CD4-positive, alpha-beta T cell treated with Interleukin-2 at 100 ng/mL for 4 hours (primary cell): ENCODE measurements at places on chromosomes 1 and 21.

- no peak for DNase-seq
Measured at GRCh38 chr1:89929467-89930063, 65.3 kb upstream of the ZNF326 start.

- DNase-seq, result no peak
Measured at GRCh38 chr1:152003846-152004442, 10.3 kb upstream of the S100A10 start.

DNA sequence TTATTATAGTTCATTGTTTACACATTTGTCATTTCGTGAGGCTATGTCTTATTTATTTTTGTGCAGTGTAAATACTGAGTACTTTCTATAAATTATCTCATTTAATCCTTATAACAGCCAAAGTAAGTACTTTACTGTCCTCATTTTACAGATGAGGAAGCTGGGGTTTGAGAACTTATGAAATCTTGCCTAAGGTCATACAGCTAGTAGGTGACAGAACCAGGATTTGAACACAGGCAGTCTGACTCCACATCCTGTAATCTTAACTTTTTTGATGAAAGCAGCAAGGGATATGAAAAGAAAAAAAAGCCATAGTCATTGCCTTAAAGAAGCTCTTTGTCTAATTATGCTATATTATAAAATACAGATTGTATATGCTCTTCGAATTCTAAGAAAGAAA is 107.1 kb upstream of the BMP8A start:
- DNase-seq, result no peak

DNA sequence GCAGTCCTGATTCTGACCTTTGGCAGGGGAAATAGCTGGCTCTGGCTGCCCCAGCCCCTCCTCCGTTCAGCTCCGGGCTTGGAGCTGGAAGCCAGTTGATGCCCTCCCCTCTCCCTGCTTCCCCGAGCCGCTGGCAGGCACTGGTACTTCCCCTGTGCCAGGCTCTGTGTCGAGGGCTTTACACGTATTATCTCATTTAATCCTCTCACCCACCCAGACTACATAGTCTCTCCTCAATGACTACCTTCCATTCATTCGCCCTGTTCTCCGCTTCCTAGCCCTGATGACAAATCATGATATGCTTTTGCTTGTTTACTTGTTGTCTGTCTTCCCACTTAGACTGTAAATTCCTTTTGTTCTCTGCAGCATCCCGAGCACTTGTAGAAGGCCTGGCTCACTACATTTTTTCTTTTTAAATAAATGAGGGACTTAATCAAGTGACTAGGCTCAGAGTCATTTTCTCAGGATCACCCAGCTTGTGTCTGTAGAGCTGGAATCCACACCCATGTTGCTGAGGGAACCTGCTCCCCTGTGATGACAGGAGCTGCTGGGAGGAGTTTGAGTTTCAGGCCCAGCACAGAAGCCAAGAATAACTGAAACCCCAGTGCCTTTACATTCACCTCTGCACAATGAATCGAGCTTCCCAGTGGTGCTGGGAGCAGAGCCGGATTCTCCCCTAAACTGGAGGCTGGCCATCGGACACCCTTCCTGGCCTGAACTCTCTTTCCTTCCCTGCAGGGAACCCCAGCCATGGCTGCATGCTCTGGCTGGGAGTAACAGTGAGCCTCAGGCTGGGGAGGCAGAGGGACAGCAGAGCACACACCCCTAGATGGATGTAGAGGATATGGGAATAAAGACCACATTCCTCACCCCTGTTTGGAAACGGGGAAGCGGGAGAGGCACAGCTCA is 58.3 kb downstream of the UBIAD1 start:
- DNase-seq, result no peak
